ENCODE measurements at places on chromosomes 13 and 19.

GRCh38 chr13:59450229-59450628 lies 713.5 kb downstream of the DIAPH3 start:
- DNase-seq, result no peak

- DNase-seq, result no peak
Measured at GRCh38 chr19:55454787-55455243, 6.6 kb downstream of the ISOC2 start.

- no peak for DNase-seq
Measured at GRCh38 chr19:39328046-39328705, 7.5 kb upstream of the LRFN1 start.

DNA sequence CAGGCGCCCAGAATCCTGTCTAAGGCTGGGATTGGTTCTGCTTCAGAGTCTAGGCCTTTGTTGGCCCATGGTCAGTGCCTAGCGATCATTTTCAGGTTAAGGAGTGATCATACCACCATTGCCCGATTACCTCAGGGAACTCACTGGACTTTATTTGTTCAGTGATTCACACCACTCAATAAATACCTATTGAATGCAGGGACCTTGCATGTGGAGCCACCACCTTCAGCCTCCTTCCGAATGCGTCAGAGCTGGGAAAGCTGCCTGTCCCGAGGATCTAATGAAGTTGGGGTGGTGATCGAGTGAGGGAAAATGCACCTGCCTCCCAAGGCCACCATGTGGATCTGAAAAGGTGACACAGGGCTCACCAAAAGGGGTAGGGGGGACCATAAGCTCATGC lies 40.0 kb upstream of the POU2F2 start:
- DNase-seq, result no peak

DNA sequence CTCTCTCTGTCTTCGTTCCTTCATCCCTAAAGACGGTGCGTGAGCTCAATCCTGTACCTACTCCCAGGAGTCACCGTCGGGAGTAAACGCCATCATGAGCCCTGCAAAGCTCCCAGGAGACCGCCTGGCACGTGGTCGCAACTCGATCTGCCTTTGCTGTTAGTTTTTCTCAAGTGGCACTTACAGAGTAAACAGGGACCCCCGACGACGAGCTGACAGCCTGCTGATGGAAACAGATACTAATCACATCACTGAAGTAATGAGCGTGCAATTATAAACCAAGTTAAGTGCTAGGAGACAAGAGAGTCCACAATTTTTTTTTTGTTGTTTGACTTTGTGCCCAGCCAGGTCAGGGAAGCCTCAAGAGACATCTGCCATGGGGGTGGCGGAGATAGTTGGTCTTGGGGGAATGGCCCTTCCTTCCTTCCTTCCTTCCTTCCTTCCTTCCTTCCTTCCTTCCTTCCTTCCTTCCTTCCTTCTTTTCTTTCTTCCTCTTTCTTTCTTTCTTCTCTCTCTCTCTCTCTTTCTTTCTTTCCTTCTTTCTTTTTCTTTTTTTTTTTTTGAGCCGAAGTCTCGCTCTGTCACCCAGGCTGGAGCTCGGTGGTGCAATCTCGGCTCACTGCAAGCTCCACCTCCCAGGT lies 23.6 kb downstream of the CACNG6 start:
- DNase-seq, result no peak

DNA sequence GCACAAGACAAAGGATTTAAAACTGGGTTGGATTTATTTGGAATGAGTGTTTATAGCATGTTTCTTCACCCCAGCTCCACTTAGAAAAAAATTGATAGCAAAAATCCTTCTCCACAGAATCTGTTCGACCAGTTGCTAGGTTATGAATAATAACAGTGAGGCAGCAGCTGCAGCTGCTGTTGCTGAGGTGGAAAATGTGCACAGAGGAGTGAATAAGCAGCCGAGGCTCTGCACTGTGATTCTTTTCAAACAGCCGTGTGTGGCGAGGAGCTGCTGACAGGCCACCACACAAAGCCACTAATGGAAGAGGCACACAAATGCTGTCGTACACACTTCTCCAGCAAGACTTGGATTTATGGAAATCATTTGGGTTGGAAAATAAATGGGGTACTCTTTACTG lies 6.4 kb upstream of the RASL11A start:
- DNase-seq, result no peak

GRCh38 chr13:77574096-77574495 lies 38.6 kb downstream of the SCEL start:
- DNase-seq, result no peak

- no peak for DNase-seq
Measured at GRCh38 chr13:55728247-55728646, 1412.5 kb upstream of the PRR20A start.

DNA sequence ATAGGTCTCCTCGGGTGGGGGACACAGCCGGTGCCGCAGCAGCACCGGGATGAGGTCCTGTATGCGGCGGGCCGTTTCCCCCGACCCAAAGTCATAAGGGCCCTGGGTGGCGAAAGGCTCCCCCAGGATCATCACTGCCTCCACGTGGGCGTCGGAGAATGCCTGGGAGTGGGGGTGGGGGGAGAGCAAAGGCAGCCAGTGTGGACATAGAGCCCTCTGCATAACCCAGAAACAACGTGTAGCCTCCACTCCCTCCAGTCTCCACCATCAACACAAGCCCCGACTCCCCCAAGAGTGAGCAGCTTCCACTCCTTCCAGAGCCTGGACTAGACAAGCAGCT lies 1.7 kb upstream of the NUMBL start:
- no peak for DNase-seq

DNA sequence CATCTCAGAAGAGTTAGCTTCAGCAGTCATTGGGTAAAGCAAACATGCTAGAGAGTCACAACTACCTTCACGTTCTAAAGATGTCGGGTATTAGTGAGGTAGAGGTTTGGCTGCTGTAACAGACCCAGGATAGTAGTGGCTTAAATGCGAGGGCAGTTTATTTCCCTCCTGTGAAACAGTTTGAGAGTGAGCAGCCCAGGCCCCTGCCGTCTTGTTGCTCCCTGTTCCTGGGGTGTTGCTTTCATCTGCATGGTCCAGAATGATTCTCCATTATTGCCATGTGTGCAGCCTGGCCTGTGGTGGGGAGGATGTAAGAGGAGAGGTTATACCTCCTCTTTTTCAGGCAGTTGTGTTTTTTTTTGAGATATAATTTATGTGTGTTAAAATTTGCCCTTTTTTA lies 63.7 kb downstream of the SIPA1L3 start:
- no peak for DNase-seq

DNA sequence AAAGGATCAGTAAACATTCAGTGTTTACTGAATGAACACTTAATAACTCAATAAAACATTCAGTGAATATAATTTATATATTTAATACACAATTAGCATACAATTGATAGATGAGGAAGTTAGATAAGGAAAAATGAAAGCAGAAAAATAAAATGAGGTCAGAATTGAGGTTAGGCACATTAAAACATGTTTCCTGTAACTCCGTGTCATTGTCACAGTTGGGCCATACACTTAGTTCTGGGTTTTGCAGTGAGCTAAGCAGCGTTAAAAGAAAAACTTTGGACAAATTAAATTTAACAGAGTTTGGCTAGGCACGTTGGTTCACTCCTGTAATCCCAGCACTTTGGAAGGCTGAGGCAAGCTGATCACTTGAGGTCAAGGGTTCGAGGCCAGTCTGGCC lies 71.4 kb downstream of the MIPEP start:
- DNase-seq, result no peak

GRCh38 chr13:37134411-37135041 lies 29.1 kb upstream of the CSNK1A1L start:
- DNase-seq, result no peak

DNA sequence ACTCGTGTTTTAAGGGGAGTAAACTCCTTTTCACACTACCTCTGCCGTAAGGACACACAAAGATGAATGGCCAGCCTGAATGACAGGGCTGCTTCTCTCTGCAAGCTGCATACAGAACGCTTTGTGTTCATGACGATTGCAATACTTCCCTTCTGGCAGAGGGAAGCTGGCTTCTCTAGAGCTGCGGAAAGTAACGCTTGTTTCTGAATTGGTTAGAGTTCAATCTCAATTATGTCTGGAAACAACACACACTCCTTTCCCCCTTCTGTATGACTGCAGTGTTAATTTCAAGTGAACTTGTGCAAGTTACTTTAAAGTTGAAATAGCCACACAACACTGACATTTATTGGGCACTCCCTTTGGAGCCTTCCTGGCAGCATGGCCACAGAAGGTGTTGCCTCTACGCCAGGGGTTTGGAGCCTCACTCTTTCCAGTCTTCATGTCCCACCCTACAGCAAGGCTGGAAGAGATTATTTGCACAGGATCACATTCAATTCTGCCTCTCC lies 242.6 kb downstream of the NDFIP2 start:
- no peak for DNase-seq
